ENCODE measurements at places on chromosomes 2 and 18.

GRCh38 chr2:219918254-219918653, 290.8 kb downstream of the SLC4A3 start:
- DNase-seq, result no peak

- DNase-seq, result no peak
Observed at GRCh38 chr2:240559286-240559685, 871 bp upstream of the DUSP28 start.

- no peak for DNase-seq
Observed at GRCh38 chr2:193869564-193869963, 1674.8 kb upstream of the TMEFF2 start.

DNA sequence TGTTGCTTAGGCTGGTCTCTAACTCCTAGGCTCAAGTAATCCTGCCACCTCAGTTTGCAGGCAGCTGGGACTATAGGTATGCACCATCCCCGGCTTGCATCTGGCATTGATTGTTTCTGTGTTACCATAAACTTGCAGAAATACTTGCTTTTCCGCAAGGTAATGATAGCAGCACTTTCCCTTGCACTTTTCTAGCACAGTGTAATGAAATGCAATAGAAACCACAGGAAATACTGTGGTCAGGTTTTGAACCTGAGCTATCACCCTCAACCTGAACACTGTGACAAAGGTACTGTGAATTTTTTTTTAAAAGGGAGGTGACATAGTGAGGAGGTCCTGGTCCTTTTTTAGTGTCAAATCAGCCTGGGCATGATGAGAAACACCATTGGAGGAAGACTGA, 38.3 kb downstream of the DHRS9 start:
- DNase-seq, result no peak

Data from activated CD4-positive, alpha-beta T cell treated with anti-CD3 and anti-CD28 coated beads for 1 hour (primary cell).